ENCODE measurements at places on chromosomes 7 and 10. TPM values are rescaled to one million over a fixed set of nuclear protein-coding genes. Genes with fewer than 3 reads are reported as not detected.

- H3K27me3 ChIP-seq: no peaks in the 10 kb centered on the region
- no peaks in the 10 kb centered on the region for H3K4me1 ChIP-seq
- no peak overlapping the region for H3K4me3 ChIP-seq
- no peak overlapping the region for H3K27ac ChIP-seq
- H3K36me3 ChIP-seq: no peaks in the 10 kb centered on the region
- peak; percentile 35 for DNase-seq
Measured at GRCh38 chr10:24360282-24361127, 151.6 kb downstream of the KIAA1217 start.

- H3K36me3 ChIP-seq: no peaks in the 10 kb centered on the region
- DNase-seq: no peak
- H3K4me1 ChIP-seq: no peaks in the 10 kb centered on the region
- no peaks in the 10 kb centered on the region for H3K27me3 ChIP-seq
Measured at GRCh38 chr7:111356941-111357340, 205.4 kb downstream of the IMMP2L start.

DNA sequence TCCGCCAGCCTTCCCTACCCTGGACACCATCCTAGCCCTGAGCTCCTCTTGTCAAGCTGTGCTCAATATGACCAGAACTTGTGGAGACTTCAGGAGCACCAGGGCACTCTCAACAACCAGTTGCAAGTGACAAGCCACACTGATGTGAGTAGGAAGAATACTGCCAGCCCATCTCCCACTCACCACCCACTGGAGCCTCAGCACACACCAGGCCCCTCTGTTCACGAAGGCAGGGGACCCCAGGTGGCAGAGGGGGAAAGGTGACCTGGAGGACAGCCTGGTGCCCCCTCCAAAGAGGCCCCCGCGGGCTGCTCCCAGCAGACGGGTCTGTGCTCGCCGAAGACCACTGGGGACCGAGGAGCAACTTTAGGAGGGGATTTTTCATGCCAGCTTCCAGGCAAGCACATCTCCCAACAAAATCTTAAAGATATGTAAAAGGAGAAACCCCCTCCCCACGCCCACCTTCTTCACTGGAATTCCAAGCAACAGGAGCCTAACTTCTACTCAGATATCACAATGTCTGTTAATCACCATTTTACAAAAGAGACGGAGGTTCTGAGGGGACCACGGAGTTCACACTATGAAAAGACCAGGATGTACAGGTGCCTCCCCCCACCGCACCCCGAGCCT lies 1.0 kb downstream of the MMD2 start:
- no peaks in the 10 kb centered on the region for H3K4me1 ChIP-seq
- H3K27ac ChIP-seq: no peak overlapping the region

GRCh38 chr7:75687246-75688088 lies 51.3 kb downstream of the HIP1 start:
- H3K27me3 ChIP-seq: no peaks in the 10 kb centered on the region
- no peaks in the 10 kb centered on the region for H3K4me1 ChIP-seq
- no peak overlapping the region for H3K4me3 ChIP-seq
- no peak for DNase-seq

DNA sequence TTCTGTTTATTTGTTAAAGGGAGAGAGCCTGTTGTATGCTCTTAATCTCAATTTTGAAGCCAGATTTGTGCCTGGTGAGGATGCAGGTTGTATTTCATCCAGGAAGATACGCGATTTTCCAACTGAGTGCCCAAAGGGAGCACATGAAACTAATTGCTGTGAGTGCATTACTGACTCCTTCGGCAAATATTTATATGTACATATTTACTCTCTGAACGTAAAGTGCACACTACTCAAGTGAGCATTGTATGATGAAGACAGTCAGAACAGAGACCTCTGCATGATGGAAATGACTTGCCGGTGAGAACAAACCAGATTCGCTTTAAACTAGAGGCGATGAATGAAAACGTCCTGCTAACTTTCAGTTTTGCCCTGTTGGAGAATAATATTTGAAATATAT lies 130.1 kb downstream of the MALRD1 start:
- H3K27ac ChIP-seq: no peak overlapping the region
- no peaks in the 10 kb centered on the region for H3K4me1 ChIP-seq
- H3K27me3 ChIP-seq: no peaks in the 10 kb centered on the region
- no peak overlapping the region for H3K4me3 ChIP-seq

DNA sequence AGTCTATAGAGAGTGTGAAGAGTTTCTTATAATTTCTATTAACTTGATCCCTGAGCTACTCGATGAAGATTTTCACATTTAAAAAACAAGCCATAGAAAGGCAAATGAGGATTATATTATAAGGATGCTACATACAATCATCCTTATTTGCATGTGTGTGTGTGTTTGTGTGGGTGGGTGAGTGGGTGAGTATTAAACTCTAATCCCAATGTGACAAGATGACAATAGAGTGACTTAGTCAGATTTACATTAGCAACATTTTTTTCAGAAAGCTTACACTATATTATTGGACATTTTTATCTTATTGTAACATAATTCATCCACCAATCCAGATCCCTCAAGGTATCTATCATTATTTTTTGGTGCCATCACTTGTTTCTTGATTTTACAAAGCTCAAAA lies 331.7 kb downstream of the SORCS1 start:
- no peaks in the 10 kb centered on the region for H3K36me3 ChIP-seq
- no peaks in the 10 kb centered on the region for H3K27me3 ChIP-seq
- no peak overlapping the region for H3K27ac ChIP-seq
- no peak for DNase-seq
- no peak overlapping the region for H3K4me3 ChIP-seq

- H3K4me1 ChIP-seq: no peaks in the 10 kb centered on the region
- no peaks in the 10 kb centered on the region for H3K36me3 ChIP-seq
- no peak for DNase-seq
Measured at GRCh38 chr7:114415064-114415989, 712 bp downstream of the FOXP2 start.

- no peaks in the 10 kb centered on the region for H3K4me1 ChIP-seq
- DNase-seq: no peak
- H3K27me3 ChIP-seq: peaks cover 25% of the 10 kb centered on the region
Measured at GRCh38 chr10:90855126-90855525, 2.7 kb downstream of the HTR7 start.

Gene DDC
- total RNA-seq: not detected

Gene ZNF282
- 36.4 TPM for total RNA-seq

Gene FAM180A
- 0.51 TPM for total RNA-seq

Gene ZNF37A
- total RNA-seq: 37.0 TPM

Gene ARL3
- total RNA-seq: 11.3 TPM
